ENCODE measurements at places on chromosomes 16 and 17.

GRCh38 chr17:36743130-36743529 lies 141.7 kb downstream of the MRM1 start:
- DNase-seq = no peak

DNA sequence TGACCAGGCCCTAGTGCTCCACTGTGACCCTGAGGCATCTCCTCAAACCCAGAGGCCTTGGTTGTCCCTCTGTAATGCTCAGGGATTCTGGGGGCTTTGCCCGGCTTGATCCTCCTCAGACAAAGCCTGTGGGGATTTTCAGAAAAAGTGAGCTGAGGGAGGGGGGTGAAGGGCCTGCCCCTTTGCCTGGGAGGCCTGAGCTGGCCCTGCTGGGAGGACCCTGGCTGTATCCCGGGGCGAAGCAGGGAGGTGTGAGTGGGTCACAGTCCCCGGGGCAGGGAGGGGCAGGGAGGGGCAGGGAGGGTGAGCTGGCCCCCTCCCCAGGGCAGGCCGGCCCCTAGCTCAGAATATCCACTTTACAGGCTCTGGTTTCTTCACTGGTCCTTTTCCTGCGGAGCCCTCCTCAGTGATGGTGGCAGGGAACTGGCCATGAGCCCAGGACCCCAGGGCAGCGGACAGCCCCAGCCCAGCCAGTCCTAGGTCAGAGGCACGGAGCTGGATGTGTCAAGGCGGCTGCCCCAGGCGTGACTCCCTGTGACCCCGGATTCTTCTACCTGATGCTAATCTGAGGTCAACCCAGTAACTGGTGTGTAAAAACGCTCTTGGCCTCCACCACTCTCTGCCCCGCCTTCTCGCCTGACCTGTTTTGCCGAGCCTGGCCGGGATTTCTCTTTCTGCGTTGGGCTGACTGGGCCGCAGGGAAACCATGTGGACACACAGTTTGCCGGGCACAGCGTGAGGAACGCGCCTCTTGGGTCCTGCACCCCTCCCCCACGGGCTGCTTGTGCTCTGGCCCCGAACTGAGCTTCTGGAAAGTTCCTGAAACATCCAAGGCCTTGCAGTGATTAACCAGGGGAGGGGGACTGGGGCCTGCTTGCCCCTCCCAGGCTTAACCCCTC lies 5.8 kb upstream of the FASN start:
- no peak for DNase-seq

- DNase-seq = no peak
These were observed 49.7 kb downstream of the TUBD1 start for GRCh38 chr17:59842901-59843652.

GRCh38 chr16:84808826-84809225 lies 11.0 kb upstream of the CRISPLD2 start:
- DNase-seq = no peak

DNA sequence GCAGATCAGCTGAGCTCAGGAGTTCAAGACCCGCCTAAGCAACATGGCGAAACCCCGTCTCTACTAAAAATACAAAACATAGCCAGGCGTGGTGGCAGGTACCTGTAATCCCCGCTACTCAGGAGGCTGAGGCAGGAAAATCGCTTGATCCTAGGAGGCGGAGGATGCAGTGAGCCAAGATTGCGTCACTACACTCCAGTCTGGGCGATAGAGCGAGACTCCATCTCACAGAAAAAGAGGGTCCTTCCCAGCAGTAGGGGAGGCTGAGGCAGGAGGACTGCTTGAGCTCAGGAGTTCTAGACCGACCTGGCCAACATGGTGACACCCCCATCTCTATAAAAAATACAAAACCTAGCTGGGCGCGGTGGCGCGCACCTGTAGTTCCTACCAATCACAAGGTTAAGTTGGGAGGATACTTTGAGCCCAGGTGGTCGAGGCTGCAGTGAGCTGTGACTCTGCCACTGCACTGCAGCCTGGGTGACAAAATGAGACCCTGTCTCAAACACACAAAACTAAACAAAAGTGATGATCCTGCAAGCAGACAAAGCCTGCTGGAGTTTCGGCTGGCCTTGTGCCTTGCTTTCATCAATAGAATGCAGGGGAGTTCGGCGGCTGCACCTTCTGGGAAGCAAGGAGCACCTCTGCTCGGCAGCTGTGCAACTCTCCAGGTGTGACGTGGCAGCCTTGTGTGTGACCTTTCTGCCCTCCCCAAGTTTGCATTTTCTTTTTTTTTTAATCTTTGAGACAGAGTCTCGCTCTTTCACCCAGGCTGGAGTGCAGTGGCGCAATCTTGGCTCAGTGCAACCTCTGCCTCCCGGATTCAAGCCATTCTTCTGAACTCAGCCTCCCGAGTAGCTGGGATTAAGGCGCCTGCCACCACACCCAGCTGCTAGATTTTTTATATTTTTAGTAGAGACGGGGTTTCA lies 12.4 kb upstream of the YWHAE start:
- no peak for DNase-seq

All from 8988T (cell line).